8988T (cell line): ENCODE measurements at places on chromosomes 7 and 10.

- no peak for DNase-seq
These were observed 2.1 kb upstream of the CCDC126 start for GRCh38 chr7:23594879-23595604.

GRCh38 chr7:92778972-92779371 is 57.4 kb downstream of the CDK6 start:
- DNase-seq = no peak

GRCh38 chr7:47179812-47180515 is 401.9 kb downstream of the TNS3 start:
- peak; percentile 20 for DNase-seq

DNA sequence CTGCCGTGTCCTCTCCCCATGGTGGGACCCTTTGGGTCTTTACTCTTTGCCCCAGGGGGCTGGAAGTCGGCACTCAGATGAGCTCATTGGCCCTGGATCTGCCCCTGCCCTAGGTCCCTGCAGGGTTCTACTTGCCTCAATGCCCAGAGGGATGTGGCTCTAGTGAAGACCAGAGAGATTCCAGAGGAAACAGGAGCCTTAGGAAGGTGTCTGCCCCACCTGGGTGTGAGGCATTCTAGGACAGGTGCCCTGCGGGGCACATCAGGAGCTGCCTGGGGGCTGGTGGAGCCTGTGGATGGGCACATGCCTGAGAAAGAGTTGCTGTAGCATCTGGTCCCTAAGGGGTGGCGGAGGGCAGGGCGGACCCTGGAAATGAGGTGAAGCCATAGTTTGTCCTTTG is 128.6 kb downstream of the ADCY1 start:
- no peak for DNase-seq

DNA sequence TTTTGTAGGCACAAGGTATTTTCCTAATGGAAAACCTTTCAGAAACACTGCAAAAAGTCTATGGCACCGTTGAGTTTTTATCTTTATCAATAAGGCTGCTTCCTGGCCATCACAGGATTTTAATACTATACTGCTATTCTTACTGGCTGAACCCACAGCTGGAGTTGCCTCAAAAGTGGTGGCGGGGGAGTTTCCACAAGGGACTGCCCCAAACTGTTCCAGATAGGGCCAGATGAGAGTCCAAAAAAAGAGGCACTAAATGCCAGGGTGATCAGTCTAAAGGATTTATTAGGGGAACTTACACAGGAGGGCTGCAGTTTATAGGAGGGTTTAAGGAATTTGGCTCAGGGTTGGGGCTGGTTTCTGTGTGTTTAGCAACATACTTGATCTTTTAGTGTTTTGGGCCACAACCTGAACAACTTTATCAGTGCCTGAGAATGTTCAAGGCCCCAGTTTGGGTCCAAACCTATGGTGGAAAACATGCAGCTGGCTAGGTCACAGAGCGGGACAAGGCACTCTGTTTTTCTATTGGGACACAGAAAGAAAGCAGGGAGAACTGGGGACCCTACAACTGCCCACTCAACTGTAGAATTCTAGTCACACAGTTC is 41.4 kb downstream of the STAM start:
- DNase-seq = no peak

DNA sequence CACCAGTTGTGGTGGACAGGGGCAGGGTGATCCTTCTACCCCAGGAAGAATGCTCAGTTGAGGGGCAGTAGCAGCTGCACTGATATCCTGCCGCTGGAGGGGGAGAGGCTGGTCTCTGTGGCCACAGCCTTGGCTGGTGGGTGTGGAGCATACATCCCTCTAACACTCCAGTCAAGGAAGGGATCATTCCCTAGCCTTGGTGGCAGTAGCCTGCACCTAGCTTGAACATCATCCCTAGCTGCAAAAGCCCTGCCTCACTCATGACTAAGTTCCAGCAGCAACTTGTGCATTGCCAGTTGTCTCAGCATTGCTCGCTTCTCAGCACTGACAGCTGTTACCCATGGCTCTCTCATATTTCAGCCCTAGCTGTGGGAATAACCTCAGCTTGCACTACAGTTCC is 688.9 kb upstream of the POT1 start:
- DNase-seq = no peak

GRCh38 chr10:131090761-131091661 is 220.5 kb downstream of the TCERG1L start:
- no peak for DNase-seq

GRCh38 chr7:42194238-42194637 is 42.8 kb downstream of the GLI3 start:
- DNase-seq = no peak

GRCh38 chr10:14543904-14544210 is 213.1 kb upstream of the FRMD4A start:
- no peak for DNase-seq

DNA sequence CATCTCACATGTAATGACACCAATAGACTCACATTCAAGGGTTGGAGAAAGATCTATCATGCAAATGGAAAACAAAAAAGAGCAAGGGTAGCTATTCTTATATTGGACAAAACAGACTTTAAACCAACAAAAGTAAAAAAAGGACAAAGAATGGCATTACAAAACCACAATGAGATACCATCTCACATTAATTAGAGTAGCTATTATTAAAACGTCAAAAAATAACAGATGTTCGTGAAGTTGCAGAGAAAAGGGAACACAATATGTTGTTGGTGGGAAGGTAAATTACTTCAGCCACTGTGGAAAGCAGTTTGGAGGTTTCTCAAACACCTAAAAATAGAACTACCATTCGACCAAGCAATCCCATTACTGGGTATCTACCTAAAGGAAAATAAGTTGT is 197.0 kb downstream of the SNX13 start:
- no peak for DNase-seq

DNA sequence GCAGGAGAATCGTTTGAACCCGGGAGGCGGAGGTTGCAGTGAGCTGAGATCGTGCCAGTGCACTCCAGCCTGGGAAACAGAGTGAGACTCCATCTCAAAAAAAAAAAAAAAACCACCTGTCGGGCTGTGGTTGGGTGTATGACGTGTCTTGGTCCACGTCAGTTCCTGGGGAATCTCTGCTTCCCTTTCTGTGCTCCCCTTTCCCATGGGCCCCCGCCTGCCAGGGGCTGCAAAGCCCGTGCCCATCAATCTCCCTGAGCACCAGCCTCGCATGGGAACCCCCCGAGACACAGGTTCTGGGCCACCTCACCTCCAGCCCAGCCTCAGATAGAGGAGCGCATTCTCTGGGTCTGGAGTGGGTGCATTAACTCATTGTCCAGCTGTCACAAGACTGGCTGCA is 2.3 kb upstream of the SH2B2 start:
- no peak for DNase-seq

GRCh38 chr7:80088705-80089104 is 45.9 kb upstream of the GNAI1 start:
- DNase-seq = no peak

- no peak for DNase-seq
These were observed 8.5 kb downstream of the CNOT4 start for GRCh38 chr7:135501402-135501801.

- no peak for DNase-seq
These were observed 152.7 kb upstream of the SHH start for GRCh38 chr7:155965010-155965409.

DNA sequence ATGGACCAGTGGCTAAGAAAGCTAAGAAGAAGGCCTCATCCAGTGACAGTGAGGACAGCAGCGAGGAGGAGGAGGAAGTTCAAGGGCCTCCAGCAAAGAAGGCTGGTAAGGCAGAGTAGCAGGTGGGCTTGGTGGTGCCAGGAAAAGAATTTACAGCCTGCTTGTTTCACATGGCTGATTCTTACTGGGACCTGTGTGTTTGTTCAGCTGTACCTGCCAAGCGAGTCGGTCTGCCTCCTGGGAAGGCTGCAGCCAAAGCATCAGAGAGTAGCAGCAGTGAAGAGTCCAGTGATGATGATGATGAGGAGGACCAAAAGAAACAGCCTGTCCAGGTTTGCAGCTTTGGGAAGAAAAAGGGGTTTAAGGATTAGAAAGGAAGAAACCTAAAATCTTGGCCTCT is 5.0 kb downstream of the NOLC1 start:
- no peak for DNase-seq

GRCh38 chr7:87960239-87960638 is 26.2 kb downstream of the ADAM22 start:
- DNase-seq = no peak

DNA sequence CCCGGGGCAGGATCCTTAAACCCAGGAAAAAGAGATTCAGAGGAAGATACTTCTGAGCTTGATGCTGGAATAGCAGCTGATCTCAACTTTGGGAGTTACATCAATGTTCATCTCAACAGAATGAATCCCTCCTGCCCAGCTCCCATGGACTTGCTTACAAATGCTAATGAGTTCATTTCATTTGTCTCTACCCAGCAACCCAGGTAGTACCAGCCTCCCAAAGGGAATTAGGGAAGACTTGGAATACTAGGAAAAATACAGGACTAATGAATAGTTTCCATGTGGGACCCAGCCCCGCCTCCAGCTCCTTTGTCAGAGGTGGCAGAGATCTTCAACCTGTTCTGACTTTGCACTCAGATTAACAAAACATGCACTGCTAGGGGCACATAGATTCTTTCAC is 22.1 kb upstream of the TCF7L2 start:
- no peak for DNase-seq

DNA sequence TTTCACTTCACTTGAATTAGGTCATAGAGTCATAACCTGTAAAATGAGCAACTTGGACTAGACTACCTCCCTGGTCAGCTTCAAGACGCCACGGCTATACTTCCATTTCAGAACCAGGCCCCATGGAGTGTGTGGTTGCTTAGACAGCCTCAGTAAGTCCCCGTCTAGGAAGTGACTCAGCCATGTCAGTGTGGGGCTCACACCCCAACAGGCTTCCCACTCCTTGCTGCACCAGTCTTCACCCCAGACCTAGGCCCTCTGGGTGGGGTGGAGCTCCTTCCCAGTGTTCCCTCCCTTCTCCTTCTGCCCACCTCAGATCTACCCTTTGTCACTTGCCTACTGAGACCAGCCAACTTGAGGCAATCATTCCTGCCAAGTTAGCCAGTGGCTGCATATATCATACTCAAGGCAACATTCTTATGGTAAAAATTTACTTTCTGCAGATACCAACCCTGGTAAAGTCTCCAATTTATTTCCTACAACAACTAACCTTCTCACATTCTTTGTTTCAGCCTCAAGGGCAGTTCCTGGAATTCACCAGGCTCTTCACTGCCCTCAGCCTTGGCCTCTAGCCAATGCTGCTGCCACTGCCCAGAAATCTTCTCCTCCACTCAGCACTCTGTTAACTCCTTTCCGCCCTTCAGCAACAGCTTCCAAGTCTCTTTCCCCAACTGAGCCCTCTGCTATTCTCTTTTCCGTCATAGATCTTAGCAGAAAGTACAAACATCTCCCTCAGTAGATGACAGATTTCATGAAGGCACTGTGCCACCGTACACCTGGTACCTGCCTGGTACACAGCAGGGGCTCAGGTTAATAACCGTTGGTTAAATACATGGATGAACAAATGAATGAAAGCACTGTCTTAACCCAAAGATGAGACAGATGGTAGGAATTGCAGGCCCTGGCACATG is 31.3 kb upstream of the ZNRF2 start:
- DNase-seq = no peak

DNA sequence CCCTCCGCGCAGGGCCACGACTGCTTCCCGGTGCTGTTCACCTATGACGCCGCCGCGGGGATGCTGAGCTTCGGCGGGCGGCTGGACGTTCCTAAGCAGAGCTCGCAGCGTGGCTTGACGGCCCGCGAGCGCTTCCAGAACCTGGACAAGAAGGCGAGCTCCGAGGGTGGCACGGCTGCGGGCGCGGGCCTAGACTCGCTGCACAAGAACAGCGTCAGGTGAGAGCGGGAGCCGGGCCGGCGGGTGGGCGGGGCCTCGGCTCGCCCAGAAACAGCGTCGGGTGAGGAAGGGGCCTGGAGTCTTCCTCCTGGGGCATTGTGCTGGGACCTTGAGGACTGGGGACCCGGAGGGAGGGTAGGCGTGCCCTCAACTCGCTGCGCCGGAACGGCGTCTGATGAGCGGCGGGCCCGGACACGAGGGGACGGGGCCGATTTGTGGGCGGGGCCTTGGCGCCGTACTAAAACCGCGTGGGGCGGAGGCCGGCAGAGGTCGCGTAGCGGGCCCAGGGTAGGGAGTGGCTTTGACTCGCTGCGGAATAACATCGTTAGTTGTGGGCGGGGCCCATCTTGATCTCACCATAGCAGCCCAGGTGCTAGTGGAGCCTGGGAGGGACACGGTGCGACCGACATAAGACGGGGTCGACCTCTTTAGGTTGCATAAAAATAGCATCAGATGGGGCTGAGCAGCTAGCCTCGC is 15.6 kb downstream of the PDAP1 start:
- DNase-seq = no peak

GRCh38 chr7:87344446-87344845 is 1.0 kb upstream of the CROT start:
- no peak for DNase-seq

- DNase-seq = no peak
These were observed 31.9 kb downstream of the DLD start for GRCh38 chr7:107922886-107923285.

DNA sequence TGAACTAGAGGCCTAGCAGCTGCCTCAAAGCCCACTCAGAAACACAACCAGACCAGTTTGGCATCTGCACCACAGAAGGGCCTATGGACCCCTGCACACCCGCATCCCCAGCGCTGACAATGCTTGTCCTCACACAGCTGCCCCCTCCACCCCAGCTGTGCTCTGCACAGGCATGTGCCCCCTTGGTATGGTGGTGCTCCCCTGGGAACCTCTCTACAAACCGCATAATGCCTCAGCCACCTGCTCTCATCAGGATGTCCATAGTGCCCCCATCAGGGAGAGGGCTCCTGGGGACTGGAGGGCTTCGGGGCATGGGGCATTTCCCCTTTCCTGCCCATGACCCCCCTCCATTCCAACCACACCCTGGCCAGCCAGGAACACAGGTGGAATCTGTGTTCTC is 347.5 kb downstream of the GRID1 start:
- DNase-seq = no peak

GRCh38 chr7:87435546-87435945 is 39.9 kb downstream of the ABCB4 start:
- DNase-seq = no peak

GRCh38 chr7:116307253-116307652 is 96.9 kb downstream of the TES start:
- no peak for DNase-seq

GRCh38 chr10:59090817-59091622 is 85.4 kb upstream of the PHYHIPL start:
- no peak for DNase-seq

DNA sequence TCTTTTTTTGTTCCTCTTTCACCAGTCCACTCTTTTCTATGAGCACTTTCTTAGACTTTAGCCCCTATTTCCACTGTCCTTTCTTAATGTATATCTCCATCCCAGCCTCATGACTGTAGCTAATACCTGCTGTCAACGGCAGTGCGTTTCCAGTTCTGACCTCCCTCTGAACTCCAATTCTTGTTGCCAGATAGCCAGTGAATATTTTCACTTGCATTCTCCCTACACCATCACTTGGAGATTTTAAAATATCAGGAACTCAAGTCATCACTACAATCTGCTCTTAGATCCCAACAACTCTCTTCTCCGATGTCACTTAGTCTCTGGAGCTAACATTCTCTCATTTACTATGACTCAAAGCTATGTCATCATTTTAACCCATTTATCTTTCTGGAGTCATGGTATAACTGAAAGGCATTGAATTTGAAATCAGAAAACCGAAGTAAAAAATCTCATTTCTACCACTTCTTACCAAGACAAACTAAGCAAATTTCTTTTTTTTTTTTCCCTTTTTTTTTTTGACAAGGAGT is 5.1 kb upstream of the SLC16A12 start:
- DNase-seq = no peak
